ENCODE measurements at places on chromosomes 2 and 18.
A peak's percentile ranks its signal among the peaks of the same experiment; 100 is the strongest.

- DNase-seq = peak; percentile 52
These were observed 807 bp upstream of the CREB1 start for GRCh38 chr2:207528980-207529329.

- no peak for DNase-seq
These were observed 361.6 kb upstream of the SPHKAP start for GRCh38 chr2:228543117-228543516.

- DNase-seq = no peak
These were observed 41.3 kb upstream of the LMAN1 start for GRCh38 chr18:59400407-59400806.

- no peak for DNase-seq
These were observed 22.5 kb downstream of the EHBP1 start for GRCh38 chr2:62727876-62728566.

Measured in GM23248 (cell line).